Heart right ventricle (tissue), 16 donors: ENCODE measurements at places on chromosomes 7 and 10.

- no peak overlapping the region for H3K4me3 ChIP-seq
- DNase-seq: no peak
- no peaks in the 10 kb centered on the region for H3K27me3 ChIP-seq
Observed at GRCh38 chr10:86941426-86941825, 16.0 kb downstream of the MMRN2 start.

GRCh38 chr7:48317360-48317759, 146.1 kb downstream of the ABCA13 start:
- H3K36me3 ChIP-seq: no peaks in the 10 kb centered on the region
- H3K4me3 ChIP-seq: no peak overlapping the region
- H3K27me3 ChIP-seq: no peaks in the 10 kb centered on the region
- H3K4me1 ChIP-seq: no peaks in the 10 kb centered on the region

GRCh38 chr10:85946713-85947326, 419.8 kb downstream of the GRID1 start:
- H3K36me3 ChIP-seq: no peaks in the 10 kb centered on the region
- no peak for DNase-seq
- no peak overlapping the region for H3K27ac ChIP-seq
- no peaks in the 10 kb centered on the region for H3K27me3 ChIP-seq

DNA sequence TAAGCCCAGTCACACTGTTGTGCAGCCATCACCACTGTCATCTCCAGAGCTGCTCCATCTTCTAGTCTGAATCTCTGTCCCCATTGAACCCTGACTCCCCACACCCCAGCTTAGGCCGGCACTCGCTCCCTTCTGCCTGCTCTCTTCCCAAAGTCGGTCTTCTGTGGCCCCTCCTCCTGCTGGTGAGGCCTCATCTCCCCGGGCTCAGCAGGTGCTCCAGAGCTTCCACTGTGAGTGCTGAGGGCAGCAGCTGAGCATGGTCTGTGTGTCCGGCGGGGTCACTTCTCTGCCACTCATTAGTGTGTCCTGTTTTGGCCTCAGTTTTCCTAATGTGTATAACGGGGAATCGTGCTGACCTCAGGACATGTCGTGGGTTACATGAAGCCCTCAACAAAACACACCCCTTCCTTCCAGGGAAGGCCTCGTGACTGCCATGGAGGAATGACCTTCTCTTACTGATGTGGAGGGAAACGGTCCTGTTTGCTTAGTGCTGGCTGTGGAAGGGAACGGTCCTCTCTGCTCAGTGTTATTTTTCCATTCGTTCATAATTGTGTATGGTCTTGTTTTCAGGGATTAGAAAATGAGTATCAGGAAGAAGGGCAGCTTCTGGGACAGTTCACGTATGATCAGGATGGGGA, 4.3 kb upstream of the GET4 start:
- no peaks in the 10 kb centered on the region for H3K27me3 ChIP-seq
- DNase-seq: no peak
- peaks cover 44% of the 10 kb centered on the region for H3K4me1 ChIP-seq
- H3K27ac ChIP-seq: peak overlapping the region; percentile 66
